ENCODE measurements at places on chromosomes 5 and 9.

GRCh38 chr5:163995206-163995605 is 489.8 kb downstream of the MAT2B start:
- no peak for DNase-seq

GRCh38 chr5:141479776-141480175 is 4.0 kb downstream of the PCDHGC3 start:
- DNase-seq = peak; percentile 34

- DNase-seq = peak; percentile 64
These were observed 56.2 kb upstream of the TRAF1 start for GRCh38 chr9:120982836-120983235.

GRCh38 chr5:34061993-34062392 is 19.0 kb upstream of the C1QTNF3 start:
- DNase-seq = no peak

DNA sequence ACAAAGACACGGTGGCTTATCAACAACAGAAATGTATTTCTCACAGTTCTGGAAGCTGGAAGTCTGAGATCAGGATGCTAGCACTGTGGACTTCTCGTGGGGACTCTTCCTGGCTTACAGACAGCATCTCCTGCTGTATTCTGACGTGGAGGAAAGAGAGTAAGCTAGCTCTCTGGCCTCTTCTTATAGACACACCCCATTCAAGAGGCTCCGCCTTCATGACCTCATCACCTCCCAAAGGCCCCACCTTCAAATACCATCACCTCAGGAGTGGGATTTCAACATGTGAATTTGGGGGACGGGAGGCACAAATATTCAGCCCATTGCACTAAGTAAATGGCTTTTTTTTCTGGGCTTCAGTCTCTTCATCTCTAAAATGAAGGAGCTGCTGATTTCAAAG is 27.6 kb downstream of the KCNMB1 start:
- DNase-seq = no peak

- peak; percentile 76 for DNase-seq
These were observed 131.0 kb downstream of the PBX3 start for GRCh38 chr9:125878164-125878631.

- DNase-seq = no peak
These were observed 82.4 kb downstream of the HMCN2 start for GRCh38 chr9:130347931-130348330.

DNA sequence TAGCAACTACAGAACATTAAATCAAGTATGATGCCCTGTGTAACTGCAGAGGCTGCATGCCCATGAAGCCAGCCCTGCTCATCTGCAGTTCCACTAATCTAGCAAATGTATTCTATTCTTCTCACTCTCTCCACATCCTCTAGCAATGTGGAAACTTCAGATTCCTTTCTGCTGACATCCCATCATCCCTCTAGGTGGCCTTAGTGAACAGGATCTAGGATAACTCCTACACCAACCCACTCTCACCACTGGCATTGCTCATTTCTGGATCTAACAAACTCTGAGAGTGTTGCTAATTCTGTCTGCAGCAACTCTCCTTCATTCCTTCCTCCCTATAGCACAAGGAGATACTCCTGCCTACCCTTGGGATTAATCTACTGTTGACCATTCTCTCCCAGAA is 80.8 kb downstream of the FAM81B start:
- DNase-seq = no peak

GRCh38 chr5:167850911-167851310 is 440.5 kb upstream of the WWC1 start:
- no peak for DNase-seq
